Muscle of arm (tissue), 14 donors: ENCODE measurements at places on chromosomes 11 and 22.

DNA sequence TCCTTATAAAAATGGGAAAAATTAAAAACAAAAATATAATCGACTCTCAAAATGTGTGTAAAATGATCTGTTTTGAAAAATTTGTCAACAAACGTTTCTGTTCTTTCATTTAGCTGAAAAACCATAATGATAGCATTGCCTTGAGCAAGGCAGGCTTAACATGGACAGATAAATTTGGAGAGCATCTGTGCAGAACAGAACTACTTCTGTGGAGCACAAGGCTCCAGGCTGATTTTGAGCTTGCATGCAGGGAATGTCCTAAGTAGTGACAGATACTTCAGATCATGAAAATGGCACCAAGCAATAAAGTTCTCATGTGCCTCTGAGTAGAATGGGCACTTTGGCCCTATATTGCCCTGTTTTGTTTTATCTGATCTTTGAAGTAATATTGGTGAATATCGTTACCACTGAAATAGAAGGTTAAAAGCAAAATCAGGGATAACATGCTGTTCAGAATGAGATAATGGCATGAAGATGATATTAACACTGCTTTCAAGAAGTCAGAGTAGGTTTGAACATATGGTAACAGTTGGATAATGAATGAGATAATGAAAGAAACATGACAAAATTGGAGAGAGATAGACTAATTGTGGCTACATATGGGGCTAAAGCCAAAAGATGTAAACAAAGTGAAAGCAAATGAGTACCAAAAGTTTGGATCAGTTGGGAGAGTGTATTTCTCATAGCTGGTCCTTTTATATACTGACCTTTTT lies 730.5 kb upstream of the CCDC179 start:
- no peak for DNase-seq

DNA sequence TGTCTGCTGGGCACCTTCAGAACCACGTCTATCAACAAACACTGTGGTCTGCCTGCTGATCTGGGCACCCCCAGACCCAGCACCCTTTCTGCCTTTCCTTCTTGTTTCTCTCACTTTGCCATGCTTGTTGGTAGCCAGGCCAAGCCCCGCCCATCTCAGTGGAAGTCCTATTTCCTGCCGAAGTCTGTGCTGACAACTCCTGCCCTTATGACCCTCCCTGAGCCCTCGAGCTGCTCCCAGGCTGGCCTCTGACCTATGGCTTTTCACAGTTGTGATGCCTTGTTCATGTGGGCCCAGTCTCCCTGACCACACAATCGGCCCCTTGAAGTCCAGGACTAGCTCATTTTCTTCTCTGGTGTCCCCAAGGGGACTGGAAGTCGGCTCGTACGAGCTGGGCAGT lies 132.1 kb downstream of the DSCAML1 start:
- no peak for DNase-seq

- DNase-seq, result no peak
These were observed 32.7 kb downstream of the VSTM5 start for GRCh38 chr11:93817426-93818348.

DNA sequence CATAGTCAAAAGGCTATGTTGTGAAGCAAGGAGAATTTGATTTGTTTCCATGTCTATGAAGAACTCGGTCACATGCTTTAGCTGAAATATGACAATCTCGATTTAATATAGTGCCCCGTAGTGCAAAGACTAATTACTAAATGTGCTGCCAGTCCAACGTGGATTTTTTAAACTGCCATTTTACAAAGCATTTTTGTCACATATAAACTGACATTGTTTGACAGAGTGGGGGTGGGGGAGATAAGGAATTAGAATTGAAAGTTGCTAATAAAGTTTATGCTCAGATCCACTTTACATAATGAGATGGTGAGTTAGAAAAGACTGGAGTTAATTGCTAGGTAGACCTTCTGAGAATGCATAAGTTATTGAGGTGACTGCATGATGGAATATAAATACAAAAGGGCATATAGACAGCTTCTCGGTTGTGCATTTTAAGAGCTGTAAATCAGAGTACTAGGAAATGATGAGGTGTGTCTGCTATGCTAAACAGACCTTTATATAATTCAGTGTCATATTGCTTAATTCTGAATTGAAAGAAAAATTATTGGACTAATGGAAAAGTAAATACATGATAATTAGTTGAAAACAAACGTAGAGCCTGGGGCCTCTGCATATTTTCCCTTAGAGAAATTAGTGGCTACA lies 158.9 kb upstream of the MTNR1B start:
- no peak for DNase-seq

DNA sequence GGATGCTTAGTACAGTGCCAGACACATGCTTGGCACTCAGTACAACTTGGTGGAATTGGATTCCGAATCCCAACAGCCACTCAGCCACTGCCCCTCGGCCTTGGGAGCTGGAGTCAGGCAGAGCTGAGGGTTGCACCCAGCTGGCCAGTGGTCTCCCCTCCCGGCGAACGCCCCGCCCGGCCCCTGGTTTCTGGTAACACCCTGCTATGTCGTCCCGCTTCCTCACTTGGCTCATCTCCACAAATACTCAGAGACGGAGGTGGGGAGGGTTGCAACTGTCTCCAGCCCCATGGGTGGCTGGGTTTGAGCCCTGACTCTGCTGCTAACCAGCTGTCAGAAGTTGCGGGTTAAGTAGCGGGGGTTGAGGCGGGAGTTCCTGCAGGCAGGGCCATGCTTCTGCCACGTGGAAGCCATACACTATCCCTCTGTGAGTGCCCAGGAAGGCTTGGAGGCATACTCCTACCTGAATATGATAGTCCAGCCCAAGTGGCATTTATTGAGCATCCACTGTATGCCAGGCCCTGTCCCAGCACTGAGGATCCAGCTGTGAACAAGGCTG lies 67.1 kb downstream of the GRIK4 start:
- no peak for DNase-seq
